ENCODE measurements at places on chromosomes 6 and 20.

- no peak for DNase-seq
Measured at GRCh38 chr6:119444642-119445557, 95.3 kb upstream of the MAN1A1 start.

GRCh38 chr6:51466427-51466826 lies 621.0 kb downstream of the PKHD1 start:
- no peak for DNase-seq

DNA sequence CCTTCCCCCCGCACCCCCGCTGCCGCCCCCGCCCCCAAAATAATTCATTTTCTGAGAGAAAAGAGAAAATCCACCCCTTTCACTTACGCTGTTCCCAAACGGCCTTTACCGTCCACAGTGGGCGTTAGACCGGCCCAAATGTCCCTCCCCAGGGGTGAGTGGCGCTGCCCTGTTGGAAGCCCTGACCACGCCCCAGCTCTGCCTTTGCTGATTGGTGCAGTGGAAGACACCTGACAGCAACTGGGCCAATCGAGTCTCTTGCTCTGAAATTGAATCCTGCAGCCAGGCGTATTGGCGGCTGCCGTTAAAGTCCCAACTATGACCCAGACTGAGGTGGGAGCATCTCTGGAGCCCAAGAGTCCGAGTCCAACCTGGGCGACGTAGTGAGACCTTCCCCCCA lies 15.7 kb downstream of the ZFP64 start:
- no peak for DNase-seq

DNA sequence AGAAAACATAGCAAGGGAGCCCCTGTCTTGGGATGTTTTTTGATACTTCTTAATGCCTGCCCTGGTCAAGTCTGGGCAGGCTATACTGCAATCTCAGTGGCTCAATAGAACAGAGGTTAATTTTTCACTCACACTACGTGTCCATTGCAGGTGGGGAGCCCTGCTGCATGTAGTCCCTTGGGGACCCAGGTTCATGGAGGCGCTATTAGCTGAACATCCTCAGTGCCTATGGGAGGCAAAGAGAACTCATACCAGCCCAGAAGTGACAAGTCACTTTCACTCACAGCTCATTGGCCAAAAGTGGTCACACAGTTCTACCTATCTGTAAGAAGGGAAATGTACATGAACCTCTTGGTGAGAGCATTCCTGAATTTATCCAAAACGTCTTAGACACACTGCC lies 23.2 kb downstream of the CGA start:
- no peak for DNase-seq

DNA sequence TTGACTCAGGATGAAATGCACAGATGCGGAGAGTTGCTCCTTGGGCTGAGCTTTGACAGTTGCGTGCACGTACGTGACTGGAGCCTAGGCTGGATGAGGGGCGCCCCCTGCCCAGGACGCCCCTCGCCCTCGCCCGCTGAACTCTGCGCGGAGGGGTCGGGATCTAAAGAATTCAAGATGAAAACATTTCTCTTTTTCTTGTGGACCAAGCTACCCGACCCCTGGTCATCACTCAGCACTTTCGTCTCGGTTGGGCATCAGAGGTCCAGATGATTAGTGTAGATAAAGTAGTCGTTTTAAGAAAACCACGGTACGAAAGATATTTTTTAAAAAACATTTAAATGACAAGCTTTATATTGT lies 700 bp downstream of the DTD1 start:
- no peak for DNase-seq

GRCh38 chr6:26383624-26384417 lies 913 bp downstream of the BTN2A2 start:
- peak; percentile 41 for DNase-seq

DNA sequence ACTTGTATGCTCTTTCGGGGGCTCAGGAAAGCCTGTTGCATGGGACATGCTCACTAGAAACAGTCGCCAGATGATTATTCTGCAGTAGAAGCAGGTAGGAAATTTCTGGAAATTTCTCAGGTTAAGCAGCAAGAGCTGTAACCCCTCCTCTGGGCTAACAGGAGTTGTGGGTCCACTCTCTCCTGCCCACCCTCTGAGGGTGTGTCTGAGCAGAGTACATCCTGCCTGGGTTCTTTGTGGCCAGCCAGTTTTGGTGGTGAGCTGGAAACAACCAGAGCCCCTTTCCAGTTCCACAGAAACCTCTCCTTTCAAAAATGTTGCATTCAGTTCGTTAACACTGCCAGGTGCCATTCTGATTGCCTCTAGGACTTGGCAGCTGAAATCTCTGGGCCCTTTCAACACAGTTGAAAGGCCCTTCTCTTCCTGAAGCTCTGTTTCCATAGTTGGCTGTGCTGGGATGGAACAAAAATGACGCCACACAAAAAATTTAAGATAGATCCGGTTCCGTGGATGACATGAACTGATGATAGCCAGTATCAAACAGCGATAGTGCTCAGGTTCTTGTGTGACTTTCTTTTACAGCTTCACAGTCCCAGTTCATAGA lies 38.5 kb downstream of the PLCG1 start:
- no peak for DNase-seq

DNA sequence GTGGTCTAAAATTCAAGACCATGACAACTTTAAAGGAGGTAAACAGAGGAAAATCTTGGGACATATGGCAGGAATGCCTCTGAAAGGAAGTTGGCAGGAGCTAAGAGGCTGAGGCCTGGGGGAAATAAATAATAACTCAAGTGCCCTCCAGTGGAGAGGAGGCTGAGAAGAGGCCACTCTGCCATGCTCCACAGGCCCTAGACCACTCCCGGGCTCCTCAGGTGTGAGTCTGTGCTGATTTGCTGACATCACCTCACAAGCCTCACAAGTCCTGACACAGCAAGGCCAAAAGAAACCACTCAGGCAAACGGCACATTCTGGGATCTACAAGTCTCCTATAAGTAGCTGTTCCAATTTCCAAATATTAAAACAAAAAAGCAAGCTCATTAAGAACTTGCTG lies 91.0 kb upstream of the RIPOR2 start:
- no peak for DNase-seq

GRCh38 chr20:36895036-36895435 lies 19.1 kb downstream of the TLDC2 start:
- peak; percentile 13 for DNase-seq

GRCh38 chr6:89034586-89035251 lies 45.8 kb upstream of the PNRC1 start:
- no peak for DNase-seq

DNA sequence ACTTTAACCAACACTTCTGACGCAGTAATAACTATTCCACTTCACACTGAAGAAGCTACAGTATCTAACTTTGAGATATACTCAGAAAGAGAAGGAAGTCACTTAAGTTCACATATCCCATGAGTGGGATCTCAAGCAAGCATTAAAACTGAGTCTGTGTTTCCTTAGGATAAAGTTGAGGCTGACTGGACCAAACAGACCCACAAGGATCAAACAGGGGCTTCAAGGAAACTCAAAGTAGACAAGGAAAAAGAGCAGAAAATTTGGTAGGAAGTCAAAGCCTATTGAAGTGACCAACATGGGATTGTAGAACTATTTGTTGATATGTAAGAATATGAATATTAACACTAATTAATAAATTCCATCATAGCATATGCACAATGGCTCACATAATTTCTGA lies 294.9 kb downstream of the ADGB start:
- DNase-seq = no peak

- no peak for DNase-seq
Measured at GRCh38 chr20:7994809-7995208, 24.8 kb downstream of the TMX4 start.

GRCh38 chr6:87341899-87342298 lies 2.7 kb upstream of the C6orf163 start:
- no peak for DNase-seq

DNA sequence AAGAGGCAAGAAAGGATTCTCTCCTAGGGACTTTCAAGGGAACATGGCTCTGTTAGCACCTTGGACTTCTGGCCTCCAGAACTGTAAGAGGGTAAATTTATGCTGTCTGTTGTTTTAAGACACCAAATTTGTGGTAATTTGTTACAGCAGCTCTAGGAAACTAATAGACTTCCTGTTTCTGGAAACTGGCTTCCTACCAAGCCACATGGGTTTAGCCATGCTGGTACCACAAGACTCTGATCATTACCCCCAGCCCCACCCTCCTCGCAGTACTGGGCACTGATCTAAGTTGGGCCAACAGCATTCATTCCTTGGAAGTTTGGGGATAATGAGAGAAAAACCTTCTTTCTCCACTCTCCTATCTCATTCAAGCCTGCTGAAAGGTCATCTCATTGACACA lies 109.5 kb upstream of the SMLR1 start:
- no peak for DNase-seq

GRCh38 chr6:95741045-95741444 lies 163.7 kb downstream of the MANEA start:
- DNase-seq = no peak

DNA sequence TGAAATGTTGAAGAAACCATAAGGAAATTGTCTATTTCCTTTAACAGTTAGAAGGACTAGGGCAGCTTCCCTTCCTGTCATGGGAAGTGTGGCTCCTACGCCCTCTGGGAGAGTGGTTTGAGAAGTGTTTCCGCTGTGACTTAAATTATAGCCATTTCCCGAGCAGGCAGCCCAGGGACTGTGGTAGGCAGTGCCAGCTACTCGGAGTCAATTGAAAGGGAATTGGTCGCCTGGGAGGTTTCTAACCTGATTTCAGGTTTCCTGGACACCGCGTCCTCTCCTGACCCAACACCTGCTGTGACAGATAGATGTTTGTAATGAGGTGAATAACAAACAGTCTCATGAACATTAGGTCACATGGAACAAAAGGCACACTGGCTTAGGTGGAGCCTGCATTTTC lies 256.1 kb upstream of the PLCB4 start:
- no peak for DNase-seq

DNA sequence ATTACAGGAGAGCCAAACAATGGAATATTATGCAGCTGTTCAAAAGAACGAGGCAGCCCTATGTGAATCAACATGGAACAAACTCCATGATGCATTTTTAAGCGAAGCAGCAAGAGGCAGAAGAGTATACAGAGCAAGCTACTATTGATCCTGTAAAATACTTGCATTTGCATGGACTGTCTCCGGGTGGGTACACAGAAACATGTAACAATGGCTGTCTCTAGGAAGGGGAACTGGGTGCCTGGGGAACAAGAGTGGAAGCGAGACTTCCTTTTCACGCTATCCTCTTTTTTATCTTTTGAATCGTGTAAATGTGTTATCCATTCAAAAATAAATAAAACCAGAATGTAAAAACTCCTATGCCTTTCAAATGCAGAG lies 93.3 kb upstream of the SIRPA start:
- DNase-seq = no peak

DNA sequence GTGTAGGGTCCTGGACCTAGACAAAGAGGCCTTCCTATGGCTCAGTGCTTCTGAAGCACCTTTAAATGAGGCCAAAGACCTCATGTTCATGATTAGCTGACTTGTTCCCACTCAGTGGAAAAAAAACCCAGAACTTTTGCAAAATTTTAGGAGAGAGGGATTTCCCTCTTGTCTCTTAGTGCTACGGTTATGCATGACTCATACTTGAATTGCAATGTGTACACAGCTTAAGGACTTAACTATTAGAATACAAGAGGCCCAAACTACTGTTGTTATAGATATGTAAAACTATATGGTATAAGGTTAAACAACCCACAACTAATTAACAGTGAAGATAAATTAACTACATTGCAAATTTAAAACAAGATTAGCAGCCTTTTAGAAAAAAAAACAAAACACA lies 32.3 kb upstream of the HLA-A start:
- DNase-seq = no peak

GRCh38 chr6:6516666-6517458 lies 71.7 kb upstream of the LY86 start:
- no peak for DNase-seq

- DNase-seq = no peak
Measured at GRCh38 chr6:111865049-111865585, 8.1 kb downstream of the FYN start.

- no peak for DNase-seq
Measured at GRCh38 chr20:45049438-45049837, 51.5 kb downstream of the KCNS1 start.

- no peak for DNase-seq
Measured at GRCh38 chr6:161271343-161272030, 2.4 kb downstream of the AGPAT4 start.

GRCh38 chr20:51763965-51764602 lies 4.1 kb downstream of the ATP9A start:
- DNase-seq = no peak

DNA sequence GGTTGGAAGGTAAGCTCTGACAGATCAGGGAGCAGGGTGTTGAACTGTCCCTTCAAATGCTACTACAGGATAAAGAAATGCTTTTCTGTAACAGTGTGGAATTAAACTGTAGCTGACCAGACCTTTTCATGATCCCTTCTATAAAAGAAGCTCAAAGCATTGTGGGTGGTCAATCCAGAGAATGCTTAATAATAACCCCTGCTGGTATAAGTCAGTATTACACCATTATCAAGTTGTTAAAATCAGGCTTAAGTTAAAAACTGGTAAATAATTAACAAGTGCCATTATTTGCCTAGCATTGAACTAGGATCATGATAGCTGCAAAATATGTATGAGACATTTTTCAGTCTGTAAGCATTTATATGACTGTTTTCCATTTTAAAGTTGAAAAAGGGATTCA lies 468.9 kb downstream of the PKHD1 start:
- no peak for DNase-seq
